ENCODE measurements at places on chromosomes 1 and 21.

DNA sequence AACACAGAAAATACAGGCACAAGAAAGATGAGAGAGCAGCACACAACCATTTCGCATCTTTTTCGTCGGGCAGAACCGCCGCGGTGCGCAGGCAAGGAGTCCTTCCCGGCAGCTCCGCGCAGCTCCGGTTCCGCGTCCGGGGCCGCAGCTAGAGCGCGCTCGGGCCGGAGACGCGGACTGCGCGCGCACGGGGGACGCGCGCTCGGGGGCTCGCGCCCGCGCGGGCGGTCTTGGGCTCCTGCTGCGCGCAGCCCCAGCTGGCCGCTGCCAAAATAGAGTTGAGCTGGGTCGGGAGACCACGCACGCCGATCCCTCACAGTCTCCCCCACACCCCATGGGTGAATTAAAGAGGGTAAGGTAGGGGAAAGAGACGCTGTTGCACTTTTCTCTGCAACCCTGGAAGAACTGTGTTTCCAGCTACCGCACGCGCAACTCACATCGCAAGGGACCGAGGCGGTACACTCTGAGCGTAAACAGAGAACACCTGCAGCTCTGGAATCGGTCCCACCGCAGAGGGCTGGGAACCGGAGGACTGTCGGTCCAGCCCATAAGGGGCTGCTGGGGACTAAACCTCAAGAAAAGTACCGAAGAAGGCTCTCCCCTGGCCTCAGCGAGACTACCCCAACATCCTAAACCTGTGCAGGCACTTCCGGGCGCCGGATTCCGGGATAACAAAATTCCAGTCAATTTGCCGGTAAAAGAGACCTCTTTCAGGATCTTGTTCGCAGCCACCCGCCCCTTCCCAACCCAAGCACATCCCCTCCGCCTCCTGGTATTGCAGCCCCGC is 1.7 kb downstream of the NR5A2 start:
- DNase-seq = no peak

DNA sequence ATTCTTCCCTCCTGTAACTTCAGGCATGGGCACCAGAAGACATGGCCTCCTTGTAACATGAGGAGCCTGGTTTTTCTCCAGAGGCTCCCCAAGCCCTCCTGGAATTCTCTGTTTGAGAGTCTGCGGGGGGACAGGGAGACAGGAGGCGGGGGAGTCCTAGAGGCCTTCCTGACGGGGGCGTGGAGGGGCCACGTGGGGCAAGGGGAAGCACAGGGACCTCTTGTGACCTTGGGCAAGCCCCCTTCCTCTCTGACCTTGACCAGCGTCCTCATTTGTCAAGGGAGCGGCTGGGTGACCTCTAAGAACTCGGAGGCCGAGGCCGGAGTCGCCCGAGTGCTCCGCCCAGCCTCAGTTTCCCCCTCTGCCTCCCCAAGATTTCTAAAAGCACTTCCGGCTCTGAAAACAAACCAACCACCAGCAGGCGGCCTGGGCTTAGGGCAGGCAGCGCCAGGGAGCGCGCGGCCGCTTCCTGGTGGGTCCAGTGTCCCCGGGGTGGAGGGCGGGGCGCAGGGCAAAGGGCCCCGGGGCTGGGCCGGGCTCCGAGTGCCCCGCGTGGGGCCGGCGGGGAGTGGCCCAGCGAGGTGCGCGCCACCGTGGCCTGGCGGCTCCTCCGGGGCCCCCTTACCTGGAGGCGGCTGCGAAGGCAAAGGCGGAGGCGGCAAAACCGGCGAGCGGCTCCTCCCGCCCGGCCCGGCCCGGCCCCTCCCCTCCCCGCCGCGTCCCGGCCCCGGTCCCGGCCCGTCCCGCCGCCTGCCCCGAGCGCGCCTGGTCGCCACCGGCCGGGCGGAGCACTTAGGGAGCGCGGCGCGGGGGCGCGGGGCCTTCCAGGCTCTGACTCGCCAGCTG is at the start of gene TMCO4:
TSS of gene TMCO4 (minus strand) at position 687 of the 846 bp plus-strand sequence. CDS start 19,158 bp downstream, outside the sequence.
- no peak for DNase-seq

DNA sequence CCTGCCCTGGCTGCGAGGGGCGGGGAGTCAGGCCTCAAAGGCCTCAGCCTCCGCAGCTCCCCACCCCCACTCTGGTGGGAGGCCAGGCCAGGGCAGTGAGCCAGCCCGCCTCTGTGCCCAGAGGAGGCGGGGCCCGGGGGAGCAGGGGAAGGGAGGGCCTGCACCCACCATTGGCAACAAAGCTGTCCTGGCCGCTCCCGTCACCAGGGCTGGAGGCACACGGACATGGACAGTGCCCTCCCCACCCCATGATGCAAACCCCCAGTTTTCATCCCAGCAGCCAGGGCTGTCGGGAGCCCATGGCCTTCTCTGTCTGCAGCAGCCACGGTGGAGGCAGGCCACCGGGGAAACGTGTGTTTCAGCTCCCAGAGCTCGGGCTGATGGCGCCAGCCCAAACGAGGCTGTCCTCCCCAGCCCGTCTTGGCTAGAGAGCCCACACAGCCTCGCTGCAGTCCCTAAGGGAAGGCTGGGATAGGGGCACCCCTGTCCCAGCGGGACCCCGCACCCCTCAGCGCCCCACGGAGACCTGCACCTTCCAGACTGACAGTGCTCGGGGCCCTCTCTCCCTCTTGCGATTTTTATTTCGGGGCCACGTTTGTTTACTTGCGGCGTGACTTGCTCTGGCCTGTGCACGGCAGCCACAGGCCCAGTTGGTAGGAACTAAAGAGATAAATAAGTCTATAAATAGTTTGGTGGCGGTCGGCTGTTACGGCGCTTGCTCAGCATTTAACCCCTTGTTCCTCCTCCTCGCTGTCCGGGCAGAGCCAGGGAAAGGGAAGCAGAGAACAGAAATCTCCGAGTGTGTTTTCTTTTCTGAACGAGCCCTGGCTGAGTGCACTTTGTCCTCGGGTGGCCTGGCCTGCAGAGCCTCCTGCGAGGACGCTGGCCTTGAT is 101.8 kb downstream of the PRDM16 start:
- no peak for DNase-seq

GRCh38 chr1:209183195-209183594 is 400.3 kb upstream of the CAMK1G start:
- DNase-seq = no peak

GRCh38 chr1:172640111-172640510 is 18.8 kb upstream of the FASLG start:
- DNase-seq = no peak

DNA sequence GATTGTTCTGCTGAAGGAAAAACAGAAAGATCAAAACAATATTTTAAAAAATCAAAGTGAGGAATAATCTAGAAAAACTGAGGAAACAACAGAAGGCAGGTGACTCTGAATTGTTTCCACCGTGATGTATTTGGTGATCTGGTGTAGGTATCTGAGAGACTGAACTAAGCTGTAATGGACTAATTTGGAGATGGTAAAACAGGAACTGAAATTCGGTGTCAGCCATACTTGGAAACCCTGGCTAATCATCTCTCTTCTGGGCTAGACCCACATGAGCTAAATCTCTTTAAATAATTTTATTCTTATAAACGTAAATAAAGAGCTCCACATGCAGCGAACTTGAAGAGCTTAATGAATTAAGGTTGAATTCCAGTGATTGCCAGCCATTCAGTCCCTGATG is 1226.1 kb downstream of the NCAM2 start:
- no peak for DNase-seq

DNA sequence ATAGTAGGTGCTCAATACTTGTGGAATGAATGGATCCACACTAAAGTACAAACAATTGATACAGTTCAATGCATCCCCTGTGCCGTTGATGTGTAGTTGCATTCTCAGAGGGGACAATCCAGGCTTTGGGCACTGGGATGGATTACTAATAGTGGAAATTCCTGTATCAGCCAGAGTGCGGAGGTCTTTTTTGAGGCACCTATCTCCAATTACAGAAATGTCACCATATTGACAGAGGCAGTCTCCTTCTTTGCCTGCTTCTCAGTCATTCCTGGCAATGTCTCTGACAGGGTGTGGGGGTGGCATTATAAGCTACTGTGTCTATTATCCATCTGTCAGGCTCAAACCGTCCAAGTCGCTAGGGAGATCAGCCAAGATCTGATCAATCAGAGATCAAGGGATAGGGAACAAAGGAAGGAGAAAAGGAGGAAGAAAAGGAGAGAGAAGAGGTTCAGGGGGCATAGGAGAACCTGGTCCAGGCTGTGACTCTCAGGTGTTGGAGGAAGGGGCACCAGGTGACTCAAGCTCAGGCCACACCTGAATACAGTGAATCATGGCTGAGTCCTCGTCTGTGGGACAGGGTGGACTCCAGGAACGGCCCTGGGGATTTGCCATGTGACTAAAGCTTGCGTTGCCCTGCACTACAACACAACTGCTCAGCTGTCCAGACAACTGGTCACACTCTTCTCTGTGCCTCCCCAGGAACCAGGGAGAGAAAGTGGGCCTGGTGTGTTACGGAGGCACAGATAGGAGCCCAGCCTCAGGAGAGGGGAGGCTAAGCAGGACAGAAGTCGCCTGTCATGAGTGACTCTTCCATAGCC is 3.4 kb upstream of the LAMB3 start:
- no peak for DNase-seq

- DNase-seq = no peak
Observed at GRCh38 chr1:18234790-18235242, 127.2 kb downstream of the IGSF21 start.

GRCh38 chr1:154567386-154568156 is at the start of gene CHRNB2:
Gene CHRNB2 (plus strand): TSS chr1:154567778. CDS start chr1:154568045, 267 bp downstream.
- no peak for DNase-seq

- DNase-seq = no peak
Observed at GRCh38 chr1:169970114-169970513, 76.4 kb upstream of the SCYL3 start.

- DNase-seq = no peak
Observed at GRCh38 chr1:221192055-221192454, 312.8 kb downstream of the HLX start.

DNA sequence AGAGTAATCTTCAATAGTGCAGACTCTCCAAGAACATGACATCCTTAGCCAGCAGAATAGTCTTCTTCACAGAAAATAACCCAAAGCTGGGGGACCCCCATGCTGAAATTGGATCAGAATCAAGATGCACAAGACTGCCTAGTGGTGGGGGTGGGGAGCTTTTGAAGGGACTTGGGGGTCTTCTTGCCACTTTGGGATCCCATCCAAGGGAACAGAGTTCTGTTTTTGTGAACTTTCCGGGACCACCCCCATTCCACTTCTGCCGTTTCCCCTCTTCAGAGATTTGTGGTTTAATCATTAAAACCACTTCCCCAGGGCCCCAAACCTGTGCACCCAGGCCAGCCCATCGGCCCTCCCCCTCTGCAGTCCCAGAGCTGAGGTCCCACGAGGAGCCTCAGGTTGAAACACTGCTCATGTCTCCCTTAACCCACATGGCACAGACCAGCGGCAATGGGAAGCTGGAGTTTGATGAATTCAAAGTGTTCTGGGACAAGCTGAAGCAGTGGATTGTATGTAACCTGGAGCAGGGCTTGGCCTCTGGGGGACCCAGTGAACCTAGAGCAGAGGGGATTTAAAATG is 44.9 kb downstream of the CAPN9 start:
- DNase-seq = no peak

DNA sequence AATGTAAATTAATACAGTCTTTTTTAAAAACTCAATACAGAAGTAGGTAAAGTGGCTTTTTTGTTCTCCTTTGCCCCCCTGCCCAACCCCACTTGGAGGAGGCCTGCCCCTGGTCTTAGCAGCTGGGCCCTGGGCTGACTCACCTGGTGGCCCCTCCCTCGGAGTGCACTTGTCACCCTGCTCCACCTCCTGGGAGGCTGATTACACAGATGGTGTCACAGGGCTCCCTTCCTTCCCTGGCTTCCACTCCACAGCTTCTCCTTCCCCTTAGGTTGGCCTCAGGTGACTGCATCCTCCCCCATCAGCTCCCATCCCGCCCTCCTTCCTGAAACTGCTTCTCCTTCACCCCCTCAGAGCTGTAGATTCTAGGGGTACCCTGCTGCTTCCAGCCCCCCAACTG is 11.7 kb upstream of the CAPN9 start:
- no peak for DNase-seq

DNA sequence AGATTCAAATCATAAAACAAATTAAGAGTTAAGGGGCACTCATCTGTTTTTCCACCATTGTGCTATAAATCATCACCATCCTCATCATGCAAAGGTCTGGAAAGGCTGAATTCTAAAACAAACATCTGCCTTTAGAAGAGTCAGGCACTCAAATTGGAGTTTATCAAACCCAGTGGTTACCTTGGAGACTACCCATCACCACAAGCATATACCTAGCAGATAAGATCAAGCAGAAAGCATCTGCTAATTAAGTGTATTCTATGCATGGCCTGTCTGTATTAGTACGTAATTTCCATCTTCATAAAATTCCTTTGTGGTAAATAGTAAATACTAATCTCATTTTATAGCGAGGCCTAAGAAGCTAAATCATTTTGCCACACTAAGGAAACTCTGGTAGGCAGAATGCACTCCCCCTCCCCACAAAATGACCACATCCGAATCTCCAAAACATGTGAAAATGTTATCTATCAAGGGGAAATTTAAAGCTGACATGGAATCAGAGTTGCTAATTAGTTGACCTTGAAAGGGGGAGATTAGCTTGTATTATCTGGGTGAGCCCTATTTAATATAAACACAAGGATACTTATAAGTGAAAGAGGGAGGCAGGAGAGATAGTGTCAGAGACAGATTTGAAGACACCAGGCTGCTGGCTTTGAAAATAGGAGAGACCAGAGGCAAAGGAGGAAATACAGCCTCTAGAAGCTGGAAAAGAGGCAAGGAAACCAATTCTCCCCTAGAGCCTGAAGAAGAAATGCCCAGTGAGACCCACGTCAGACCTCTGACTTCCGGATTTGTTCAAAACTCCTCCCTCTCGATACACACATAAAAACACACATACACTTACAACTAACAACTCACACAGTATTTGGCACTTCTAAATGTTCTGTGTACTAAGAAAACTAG is 23.2 kb downstream of the ARID4B start:
- DNase-seq = no peak

- DNase-seq = no peak
Observed at GRCh38 chr1:239763850-239764249, 327.8 kb upstream of the FMN2 start.

DNA sequence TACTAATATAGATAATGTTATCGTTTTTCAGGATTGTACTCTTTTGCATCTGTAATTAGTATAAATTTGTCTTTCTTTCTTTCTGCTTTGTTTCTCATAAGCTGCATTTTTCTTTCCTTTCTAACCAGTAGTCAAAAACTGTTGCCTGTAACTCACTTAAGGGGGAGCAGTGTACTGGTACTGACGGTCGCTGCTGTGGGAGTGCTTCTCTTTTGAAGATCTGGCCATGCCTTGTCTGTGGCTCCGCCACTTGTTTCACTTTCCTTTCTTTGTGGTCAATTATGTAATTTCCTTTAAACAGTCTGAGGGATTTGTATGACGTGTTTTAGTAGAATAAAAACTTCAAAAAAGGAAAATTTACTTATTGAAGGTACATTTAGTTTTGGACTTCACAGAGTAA is 37.0 kb downstream of the MIA3 start:
- no peak for DNase-seq

DNA sequence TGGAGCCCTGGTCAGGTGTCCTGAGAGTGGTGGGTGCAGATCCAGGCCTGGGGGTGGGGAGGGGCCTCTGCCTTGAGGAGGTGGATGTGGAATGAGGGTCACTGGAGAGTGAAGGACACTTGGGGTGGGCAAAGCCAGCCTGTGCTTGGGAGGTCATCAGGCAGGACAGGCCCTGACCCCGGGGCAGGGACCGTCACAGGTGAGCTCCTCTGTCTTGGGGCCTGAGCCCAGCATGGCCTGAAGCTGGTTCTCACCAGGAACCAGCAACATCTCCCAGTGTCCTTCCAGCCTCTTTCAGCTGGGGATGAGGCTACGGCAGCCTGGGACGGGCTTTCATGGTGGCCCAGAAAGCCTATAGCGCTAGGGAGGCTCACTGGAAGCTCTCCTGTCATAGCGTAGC is 831 bp upstream of the KRTAP10-2 start:
- no peak for DNase-seq

All from cerebellar nuclear complex (tissue), 1 donor.